ENCODE measurements at places on chromosomes 16 and 17.

- no peak for DNase-seq
Observed at GRCh38 chr17:19579867-19580565, 46.4 kb downstream of the SLC47A1 start.

- DNase-seq = no peak
Observed at GRCh38 chr17:70366386-70366785, 197.1 kb downstream of the KCNJ2 start.

DNA sequence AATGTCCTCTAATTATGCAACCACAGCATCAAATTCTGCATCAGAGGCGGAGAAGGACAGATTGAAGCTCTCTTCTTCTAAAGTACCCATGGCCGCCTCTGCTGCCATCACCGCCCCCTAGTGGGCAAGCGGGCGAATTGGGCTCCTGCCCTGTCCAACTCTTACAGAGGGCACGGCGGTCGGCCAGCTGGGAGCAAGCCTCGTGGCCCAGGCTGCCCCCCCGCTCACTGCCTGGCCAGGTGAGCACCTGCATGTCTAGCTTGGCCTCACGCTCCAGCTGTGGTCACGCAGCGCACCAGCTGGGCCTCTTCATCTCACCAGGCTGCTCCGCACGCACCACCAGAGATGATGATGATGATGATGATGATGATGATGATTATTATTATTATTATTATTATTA lies 146.1 kb upstream of the TOM1L1 start:
- DNase-seq = peak; percentile 11

DNA sequence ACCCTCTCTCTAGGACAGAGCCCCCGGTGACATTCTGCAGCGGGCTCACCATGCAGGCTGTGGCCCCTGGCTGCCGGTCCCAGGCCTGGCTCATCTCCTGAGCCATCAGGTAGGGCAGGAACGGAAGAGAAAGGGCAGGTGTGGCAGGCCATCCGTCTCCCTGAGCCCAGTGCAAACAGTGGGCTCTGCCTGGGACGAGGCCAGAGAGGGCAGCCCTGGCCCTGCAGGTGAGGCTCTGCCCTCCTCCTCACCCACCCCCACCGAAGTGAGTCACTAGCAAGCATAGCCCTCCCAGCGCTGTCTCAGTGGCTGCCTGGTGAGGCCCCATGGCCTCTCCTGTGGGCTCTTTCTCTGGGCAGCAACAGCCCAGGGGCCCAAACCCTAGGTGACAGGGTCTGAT lies 14.5 kb downstream of the OTOP3 start:
- no peak for DNase-seq

DNA sequence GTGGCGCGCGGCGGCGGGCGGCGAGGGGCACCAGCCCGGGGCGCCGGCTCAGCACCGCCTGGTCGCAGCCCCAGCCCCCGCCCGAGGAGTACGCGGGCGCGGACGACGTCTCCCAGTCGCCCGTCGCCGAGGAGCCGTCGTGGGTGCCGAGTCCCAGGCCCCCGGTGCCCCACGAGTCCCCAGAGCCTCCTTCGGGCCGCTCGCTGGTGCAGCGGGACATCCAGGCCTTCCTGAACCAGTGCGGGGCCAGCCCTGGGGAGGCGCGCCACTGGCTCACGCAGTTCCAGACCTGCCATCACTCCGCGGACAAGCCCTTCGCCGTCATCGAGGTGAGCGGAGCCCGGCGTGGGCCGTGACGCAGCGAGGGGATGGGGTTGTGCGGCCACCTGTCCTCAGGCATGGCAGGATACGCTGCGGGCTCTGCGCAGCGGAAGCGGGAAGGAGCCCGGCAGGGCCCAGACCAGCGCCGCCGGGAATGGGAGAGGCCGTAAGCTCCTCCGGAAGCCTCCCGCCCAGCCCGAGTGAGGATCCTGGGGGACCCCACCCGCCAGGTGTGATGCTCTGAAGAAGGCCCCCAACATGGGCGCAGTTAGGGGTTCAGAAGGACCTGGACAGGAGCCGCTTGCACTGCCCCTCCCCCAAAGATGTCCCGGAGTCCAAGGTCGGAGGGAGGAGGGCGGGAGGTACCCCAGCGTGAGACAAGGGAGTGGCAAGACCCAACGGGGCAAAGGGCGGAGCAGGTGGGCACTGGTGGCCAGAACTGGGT lies 522 bp downstream of the NAGS start:
- DNase-seq = peak; percentile 27

DNA sequence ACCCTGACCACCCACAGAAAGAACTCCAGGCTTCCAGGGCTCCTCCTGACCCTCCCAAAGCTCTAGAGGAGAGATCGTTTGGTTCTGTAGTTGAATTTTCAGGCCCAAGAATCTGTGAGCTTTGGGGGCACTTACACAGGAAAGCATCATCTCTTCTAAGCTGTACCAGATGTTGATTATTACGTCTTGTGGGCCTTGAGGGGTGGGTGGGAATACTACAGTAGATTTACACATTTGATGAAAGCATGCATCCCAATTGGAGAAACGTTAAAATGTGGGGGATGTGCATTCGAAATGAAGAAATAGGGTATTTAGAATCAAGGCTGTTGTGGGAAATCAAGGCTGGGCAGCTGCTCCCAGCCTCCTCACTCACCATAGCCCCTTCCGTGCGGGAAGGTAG lies 61.9 kb downstream of the MGAT5B start:
- DNase-seq = no peak

DNA sequence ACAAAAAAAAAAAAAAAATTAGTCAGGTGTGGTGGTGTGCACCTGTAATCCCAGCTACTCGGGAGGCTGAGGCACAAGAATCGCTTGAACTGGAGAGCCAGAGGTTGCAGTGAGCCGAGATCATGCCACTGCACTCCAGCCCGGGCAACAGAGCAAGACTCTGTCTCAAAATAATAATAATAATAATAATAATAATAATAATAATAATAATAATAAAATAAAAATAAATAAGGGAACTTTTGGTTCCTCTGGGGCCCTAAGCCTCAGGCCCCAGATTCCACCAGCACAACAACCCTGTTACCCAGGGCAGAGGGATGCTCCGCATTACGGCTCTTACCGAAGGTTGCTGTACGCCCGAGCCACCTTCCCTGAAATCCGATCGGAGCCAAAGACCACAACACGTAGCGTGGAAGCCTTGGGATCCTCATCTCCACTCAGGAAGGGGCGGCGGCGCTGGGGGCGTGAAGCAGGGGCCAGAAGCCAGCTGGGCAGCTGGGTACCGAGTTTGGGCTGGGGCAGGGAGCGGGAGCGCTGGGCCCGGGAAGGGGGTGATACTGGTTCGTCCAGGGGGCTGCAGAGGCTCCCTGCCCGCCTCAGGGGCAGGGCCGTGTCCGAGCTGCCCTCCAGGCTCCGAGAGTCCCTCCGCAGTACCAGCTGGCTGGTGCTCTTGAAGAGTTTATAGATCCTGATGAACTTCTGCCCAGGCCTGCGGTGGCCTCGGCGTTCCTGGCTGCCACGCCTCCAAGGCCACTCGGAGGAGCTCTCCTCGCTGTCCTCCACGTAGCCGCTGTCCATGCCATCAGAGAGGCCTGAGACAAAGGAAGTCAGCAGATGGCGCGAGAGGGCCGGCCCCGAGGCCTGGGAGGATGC lies 20.6 kb upstream of the PIK3R6 start:
- no peak for DNase-seq

GRCh38 chr17:17613708-17614114 lies 22.2 kb upstream of the PEMT start:
- DNase-seq = peak; percentile 64

GRCh38 chr17:61322325-61323002 lies 77.2 kb upstream of the TBX2 start:
- DNase-seq = no peak

DNA sequence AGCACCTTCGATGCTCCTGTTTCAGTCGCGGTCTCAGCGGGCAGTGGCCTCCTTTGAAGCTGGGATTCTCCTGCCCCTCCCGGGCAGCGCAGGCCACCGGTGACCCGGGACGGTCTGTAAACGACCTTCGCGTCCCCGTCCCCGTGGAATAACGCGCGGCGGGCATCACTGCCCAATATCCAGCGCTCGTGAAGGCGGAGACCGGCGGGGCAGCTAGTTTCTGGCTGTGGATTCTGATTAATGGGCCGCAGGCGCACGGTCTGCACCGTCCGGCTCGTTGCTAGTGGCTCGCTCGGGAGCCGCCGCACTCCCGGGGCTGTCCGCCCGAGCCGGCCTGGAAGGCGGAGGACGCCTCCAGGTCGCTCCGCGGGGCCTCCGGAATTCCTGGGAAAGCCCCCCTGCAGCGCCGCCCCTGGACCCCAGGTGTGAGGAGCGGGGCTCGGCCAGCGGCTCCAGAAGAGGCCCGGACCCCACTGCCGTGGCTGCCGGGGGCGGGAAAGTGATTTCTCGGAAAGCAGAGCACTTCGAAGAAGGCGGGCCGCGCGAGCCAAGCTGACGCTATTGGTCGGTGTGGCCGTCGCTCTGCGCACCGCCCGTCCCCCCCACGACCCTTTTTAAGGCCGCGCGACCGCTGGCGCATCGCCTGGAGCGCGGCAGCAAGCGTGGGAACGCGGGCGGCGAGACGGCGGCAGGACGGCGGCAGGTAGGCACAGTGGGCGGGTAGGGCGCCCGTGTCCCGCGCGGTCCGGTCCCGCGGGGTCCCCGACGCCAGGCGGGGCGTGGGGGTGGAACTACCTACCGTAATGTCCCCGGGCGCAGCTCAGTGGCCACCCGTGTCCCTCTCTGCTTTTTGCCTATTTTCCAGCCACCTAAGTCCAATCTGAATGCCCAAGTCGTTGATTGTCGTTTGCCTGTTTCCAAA lies at the start of gene IRF8:
Gene IRF8 (plus strand): TSS at position 642 of the 922 bp plus-strand sequence. CDS start 3,854 bp downstream, outside the sequence.
- DNase-seq = peak; percentile 84

DNA sequence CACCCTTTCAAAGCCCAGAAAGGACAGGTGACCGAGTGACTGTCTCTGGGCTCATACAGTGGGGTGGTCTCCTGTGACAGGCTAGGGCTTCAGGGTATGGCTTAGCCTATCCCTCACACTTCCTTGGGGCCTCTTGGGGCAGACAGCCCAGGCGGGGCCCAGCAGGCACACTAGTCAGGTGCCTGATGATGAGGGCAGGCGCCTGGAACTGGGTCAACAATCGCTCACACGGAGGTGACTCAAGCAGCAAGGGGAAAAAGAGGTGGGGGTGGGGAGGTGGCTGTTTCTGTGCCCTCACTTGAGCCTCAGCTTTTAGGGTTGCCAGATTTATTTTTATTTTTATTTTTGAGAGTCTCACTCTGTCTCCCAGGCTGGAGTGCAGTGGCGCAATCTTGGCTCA lies 6.4 kb upstream of the GRN start:
- DNase-seq = no peak

- no peak for DNase-seq
Observed at GRCh38 chr17:52233632-52234031, 75.1 kb upstream of the CA10 start.

DNA sequence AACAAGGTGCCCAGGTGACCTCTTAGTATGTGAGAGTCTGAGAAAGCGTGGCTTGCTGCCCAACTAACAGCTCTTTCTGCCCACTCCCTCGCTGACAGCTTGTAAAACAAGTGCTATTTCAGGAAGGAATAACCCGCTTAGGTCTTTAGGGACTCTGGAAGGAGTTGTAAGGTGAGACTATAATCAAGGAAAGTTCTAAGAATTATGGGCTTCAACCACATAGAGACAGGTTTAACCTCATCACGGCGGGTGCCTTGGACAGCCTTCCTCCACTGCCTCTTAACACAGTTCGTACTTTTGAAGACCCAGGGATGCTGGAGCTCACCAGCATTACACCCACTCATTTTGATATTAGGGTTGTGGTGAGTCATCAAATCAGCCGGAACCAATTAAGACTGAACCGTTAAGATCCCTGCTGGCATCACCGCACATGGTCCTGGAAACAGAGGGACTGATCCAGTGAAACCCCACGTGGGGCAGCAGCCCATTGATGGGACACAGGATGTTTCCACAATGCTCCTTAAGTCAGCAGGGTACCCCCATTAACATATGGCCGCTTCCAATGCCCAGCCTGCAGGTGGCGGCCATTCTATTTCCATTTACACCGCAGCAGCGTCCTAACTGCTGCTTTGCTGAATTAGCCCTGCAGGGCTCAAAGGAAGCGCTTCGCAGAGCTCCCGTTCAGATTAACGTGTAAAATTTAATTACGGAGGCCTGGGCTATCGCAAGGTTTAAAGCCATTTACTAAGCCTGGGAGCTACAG lies 176.6 kb upstream of the SDK2 start:
- no peak for DNase-seq

DNA sequence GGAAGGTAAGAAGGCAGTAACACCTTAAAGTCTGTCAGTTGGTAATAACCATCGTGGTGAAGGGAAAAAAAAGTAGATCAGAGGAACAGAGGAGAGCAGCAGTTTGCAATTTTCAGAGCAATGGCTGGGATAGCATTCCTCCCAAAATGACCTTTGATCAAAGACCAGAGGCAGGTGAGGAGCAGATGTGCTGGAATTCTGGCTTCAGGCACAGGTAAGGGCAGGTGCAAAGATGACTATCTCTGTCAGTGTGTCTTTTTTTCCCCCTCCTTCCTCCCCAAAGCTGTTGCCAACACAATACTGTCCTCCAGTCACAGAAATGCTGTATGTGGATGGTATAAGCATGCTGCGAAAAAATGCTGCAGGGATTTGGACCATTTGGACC lies 166.7 kb downstream of the XYLT1 start:
- no peak for DNase-seq

DNA sequence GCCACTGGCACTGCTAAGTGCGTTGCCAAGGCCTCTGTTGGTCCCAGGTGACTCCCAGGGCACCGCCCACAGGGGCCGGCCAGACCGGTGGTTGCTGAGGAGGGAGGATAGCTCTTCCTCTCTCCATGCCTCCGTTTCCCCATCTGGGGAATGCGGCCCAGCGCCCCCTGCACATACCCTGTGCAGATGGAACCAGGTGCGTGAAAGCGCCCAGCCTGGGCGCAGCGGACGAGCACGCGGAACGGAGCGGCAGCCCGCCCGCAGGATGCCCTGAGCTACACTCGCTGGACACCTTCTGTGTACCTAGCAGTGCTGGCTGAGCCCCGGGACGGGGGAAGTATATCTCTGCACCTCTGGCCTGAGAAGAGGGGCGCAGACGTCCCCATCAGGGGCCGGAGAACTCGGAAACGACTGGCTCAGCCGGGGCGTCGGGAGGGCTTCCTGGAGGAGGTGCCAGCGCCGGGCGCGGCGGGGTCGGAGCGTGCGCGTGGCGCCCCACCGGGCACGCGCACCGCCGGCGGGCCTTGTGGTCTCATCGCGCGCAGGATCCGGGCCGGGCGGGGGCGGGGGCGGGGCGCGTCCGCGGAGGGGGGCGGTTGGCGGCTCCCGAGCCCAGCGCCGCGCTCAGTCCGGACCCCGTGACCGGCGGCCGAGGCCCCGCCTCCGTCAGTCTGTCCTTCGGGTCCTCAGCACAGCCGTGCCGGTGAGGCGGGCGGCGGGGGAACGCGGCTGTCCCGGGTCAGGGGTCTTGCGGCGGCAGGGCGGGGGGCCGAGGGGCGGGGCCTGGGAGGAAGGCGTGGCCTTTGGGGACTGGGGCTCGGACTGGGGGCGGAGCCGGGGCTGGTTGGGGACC lies at the start of the genes CCDC78 and HAGHL:
Gene CCDC78 (minus strand): TSS at position 6 of the 853 bp plus-strand sequence. CDS start 76 bp downstream, outside the sequence.
Gene HAGHL (plus strand): TSS at position 669 of the 853 bp plus-strand sequence. CDS start 404 bp downstream, outside the sequence.
- DNase-seq = peak; percentile 76

GRCh38 chr16:49486400-49486799 lies 112.8 kb downstream of the C16orf78 start:
- no peak for DNase-seq

GRCh38 chr17:80331820-80332219 lies 71.2 kb downstream of the RNF213 start:
- DNase-seq = no peak

- no peak for DNase-seq
Observed at GRCh38 chr17:54860617-54861470, 39.8 kb upstream of the TOM1L1 start.

- DNase-seq = peak; percentile 79
Observed at GRCh38 chr17:59842901-59843652, 49.7 kb downstream of the TUBD1 start.

- DNase-seq = peak; percentile 68
Observed at GRCh38 chr16:20385844-20386832, 18.4 kb downstream of the PDILT start.
